ENCODE measurements at places on chromosomes 6 and 20.
A peak's percentile ranks its signal among the peaks of the same experiment; 100 is the strongest.

DNA sequence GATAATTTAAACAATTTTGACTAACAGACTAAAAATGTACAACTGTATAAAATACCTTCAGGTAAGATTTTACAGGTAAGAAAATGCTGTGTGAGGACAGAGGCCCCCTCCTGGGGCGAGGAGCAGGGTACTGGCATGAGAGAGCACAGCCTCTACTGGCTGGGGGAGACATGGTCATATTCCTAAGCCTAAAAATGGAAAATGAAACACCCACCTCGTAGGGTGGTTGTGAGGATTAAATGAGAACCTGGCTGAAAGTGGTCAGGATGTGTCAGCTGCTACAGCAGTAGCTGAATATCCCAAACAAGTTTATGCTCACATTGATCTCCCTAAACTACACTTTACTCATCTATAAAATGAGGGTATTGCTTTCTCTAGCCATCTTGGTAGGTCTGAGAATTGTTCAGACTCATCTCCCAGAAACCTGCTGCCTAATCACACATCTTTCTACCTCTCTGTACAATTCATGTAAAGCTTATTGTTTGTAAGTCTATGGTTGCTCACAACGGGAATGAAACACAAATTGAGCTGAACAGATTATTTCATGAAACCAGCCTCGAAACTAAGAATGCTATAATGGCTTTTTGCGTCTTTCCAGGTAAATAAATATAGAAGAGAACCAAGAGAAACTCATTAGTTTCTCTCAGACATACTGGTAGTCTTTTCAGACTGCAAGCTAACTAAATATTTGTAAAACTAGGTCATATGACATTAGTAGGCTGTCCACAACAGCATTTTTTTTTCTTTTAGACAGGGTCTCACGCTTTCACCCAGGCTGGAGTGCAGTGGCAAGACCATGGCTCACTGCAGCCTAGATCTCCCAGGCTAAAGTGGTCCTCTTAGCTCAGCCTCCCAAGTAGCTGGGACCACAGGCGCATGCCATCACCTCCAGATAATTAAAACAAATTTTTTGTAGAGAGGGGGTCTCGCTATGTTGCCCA is 69.6 kb downstream of the POPDC3 start:
- DNase-seq: no peak

DNA sequence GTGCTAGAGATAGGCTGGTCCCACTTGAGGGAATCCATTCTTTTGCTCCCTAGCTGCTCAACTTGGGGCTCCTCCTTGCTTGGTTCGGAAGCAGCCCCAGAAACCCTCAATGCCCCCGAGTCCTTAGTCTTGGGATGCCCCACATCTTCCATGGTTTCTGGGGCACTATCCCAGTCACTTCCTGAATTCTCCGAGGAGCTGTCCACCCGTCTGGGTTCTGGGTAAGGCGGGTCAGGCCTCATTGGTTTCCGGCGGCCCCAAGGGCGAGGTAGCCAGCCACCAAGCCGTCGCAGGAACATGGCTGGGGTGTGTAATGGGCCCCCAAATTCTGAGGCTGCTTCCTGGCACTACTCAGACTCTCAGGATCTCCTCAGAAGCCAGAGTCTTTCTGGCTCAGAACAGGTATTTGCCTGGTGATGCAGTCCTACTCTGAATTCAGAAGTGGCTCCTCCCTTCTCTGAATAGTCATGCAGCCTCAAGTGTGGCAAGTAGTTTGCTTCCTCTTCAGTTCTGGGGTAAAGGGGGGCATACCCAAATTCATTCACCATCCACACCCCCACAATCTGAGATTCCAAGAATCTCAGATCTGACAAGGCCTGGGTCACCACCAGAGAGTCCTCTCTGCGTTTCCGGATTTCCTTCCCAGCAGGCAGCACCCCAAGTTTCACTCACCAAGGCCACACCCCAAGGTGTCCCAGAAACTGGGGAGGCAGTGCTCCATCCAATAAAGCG is 763 bp downstream of the C6orf47 start:
- DNase-seq: no peak

DNA sequence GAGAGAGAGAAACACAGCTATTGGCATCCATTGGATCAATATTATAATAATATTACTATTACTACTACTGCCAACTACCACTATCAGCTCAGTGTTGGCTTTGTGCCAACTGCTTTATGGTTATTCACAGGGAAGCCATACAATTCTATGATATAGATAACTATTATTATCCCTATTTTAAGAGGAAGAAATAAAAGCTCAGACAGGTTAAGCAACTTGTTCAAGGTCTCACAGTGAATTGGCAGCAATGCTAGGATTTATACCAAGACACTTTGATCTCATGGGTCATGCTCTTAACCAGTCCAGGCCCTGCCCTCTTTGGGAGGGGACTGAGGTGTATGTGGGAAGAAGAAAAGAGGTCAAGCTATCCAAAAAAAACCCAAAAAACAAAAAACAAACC is 82.0 kb upstream of the TRAF3IP2 start:
- no peak for DNase-seq

GRCh38 chr6:43753570-43754183 is 16.3 kb upstream of the VEGFA start:
- DNase-seq: no peak

DNA sequence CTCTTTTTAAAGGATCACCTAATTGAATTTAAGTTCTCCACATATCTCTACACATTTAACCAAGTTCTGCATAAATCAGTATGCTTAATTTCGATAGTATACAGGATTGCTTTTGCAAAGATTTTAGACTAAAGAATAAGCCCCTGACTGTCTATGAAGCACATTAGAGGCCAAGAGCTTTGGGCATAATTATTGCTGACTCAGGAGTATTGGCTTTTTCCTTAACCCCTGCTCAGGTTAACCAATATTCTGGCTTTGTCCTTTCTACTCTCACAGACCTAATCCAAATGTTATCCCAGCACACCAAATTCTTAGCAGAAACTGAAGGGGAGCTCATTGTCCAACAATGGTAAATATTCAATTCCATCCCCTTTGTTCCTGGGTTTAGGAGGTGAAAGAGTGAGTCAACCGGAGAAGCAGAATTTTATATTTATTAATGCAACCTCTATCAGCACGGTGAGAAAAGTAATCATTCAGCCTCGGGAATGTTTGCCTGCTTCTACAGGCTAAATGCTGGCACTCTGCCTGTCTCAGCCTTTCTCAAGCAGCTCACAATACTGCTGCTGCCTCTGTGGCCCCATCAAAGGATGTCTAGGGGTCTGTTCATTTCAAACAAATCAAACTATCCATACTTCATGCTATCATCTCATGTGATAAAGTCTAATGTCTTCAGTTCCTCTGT is 125.0 kb downstream of the SIM1 start:
- no peak for DNase-seq

- DNase-seq: no peak
Observed at GRCh38 chr6:149842331-149842730, 21.8 kb downstream of the LRP11 start.

GRCh38 chr20:50107796-50108331 is 5.1 kb downstream of the UBE2V1 start:
- no peak for DNase-seq

DNA sequence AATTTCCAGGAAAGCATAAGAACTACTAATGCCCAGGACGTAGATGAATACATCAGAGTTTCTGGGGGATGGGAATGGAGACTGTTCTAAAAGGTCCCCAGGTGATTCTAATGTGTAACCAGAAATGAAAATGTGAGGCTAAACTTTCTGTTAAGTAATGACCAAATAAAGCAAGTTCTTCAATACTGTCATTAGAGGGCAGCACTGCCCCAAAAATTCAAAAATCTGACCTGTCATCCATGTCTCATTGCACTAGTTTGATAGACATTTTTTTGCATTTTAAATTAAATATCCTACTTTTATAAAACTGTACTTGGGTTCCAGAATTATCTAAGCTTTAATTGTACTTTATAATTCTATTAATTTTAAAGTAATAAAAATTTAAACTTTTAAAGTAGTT is 94.9 kb downstream of the RFX6 start:
- DNase-seq: peak; percentile 29

DNA sequence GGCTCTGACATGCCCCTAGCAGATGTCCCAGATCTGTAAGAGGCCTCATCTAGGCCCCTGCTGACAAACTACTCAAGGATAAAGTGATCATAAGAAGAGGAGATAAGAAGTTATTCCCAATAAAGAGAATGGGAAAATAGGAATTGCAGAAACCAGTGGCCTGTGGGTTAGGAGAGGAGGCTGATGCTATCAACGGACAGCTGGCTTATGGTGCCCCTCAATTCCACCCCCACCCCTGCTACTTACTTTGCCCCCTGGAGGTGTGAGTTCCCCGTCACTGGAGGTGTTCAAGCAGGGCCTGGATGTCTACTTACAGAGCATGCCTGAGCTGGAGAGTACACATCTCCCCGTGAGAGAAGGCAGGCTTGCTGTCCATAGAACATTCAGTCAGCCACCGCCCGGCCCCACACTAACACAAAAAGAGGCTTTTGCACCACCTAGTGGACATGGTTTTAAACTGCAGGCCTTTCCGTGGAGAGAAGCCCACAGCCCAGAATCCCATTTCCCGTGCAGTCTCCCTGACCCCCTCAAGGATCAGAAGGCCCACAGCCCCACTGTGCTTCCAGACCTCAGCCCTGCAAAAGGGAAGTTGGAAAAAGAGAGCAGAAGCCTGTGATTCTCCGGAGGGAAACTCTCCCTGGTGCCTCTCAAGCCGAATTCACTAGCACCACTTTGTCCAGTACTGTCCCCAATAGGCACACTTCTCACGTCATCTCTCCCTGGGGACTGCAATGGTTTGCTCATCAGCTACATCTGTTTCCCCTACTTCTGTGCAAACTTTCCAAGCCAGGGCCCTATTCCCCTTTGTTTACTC is 23.8 kb upstream of the BNIP5 start:
- DNase-seq: peak; percentile 81

GRCh38 chr20:56636716-56637115 is 7.6 kb downstream of the TFAP2C start:
- no peak for DNase-seq

DNA sequence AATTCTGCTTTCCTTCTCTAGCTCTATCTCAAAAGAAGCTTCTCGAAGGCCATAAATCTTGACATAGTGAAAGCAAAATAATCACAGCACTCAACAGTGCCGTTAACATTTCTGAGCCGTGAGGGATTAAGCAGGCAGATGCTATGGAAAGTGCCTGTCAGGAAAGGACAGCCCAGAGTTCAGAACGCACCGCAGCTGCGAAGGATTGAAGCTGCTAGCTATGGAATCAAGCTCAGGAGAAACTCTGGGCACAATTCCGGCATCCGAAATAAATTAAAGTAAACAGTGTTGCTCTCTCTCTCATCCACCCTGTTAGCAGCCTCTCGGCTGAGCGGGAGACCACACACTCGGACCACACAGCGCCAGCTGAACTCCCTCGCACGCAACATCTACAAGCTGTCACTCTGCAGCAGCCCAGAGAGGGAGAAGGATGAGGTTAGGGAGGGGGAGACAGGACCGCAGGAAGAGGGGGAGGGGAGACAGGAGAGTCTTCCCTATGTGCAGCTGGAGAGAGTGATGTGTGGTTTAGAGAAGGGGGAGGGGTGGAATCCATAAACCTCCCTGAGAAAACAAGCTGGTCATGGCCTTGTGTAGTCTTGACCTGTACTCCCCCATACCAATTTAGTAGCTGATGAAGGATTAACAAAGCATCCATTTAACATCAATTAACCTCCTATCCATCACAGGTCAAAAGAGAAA is 9.0 kb downstream of the EXOC2 start:
- DNase-seq: peak; percentile 76

- DNase-seq: no peak
Observed at GRCh38 chr6:2085657-2086056, 159.7 kb downstream of the GMDS start.

- no peak for DNase-seq
Observed at GRCh38 chr20:2465100-2465499, 5.5 kb downstream of the SNRPB start.

- DNase-seq: no peak
Observed at GRCh38 chr6:27163834-27164233, 83.7 kb upstream of the PRSS16 start.

DNA sequence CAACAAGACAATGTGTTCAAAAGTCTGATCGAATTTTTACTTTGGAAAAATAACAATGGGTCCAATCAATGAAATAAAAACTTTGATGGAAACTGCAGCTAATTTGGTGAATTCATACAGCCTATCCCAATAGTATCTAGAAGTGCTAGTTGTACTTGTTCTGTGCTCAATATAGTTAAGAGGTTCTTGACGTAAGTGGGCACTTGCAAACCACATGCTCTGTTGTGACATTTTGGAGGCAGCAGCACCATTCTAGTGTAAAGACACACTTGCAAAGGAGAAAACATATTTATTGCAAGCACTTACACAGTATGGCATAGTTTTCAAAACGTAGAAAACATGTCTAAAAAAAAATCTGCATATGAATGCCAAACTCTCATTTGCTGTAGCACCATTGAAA is 6.7 kb upstream of the KLHL31 start:
- DNase-seq: no peak

GRCh38 chr6:136350914-136351313 is 61.3 kb upstream of the BCLAF1 start:
- DNase-seq: no peak

- DNase-seq: no peak
Observed at GRCh38 chr6:43572015-43572414, 3.8 kb downstream of the XPO5 start.

- no peak for DNase-seq
Observed at GRCh38 chr20:49887251-49888211, 27.8 kb downstream of the SPATA2 start.

DNA sequence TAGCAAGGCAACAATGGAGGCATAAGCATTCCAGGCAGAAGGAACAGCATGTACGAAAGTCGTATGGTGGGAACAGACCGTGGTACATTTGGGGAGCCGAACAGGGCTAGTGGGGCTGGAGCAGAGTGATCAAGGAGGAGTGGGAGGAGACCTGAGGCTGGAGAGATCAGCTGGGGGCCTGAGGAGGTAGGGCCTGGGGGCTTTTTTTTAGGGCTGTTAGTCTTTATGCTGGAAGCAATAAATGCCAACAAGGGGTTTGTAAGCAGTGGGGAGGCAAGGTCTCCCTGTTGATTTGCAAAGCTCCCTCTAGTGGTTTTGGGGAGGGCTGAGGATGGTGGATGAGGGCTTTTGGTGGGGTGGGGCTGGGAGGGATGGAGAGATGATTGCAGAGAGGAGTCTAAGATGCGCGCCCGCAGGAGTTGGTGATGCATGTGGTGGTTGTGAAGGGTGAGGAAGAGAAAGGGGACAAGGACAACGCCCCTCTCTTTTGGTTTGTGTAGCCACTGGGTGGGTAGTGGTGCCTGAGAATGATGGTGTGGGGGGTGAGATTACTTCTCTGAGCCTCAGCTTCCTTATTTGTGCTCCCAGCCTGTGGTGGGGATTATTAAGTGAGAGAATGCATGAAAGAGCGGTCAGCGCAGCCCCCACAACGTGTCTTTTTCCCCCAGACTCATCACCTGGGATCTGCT is 74.1 kb upstream of the TOX2 start:
- no peak for DNase-seq

GRCh38 chr6:9121549-9121948 is 686.2 kb upstream of the SLC35B3 start:
- no peak for DNase-seq

GRCh38 chr6:133761706-133762105 is 127.2 kb upstream of the TCF21 start:
- no peak for DNase-seq

GRCh38 chr6:119116712-119117281 is 38.3 kb upstream of the FAM184A start:
- DNase-seq: no peak

All from NCI-H146 (cell line).